ENCODE measurements at places on chromosomes 11 and 22. TPM values are rescaled to one million over a fixed set of nuclear protein-coding genes. Genes with fewer than 3 reads are reported as not detected.

- DNase-seq: no peak
Measured at GRCh38 chr11:34652191-34652973, 31.5 kb downstream of the EHF start.

DNA sequence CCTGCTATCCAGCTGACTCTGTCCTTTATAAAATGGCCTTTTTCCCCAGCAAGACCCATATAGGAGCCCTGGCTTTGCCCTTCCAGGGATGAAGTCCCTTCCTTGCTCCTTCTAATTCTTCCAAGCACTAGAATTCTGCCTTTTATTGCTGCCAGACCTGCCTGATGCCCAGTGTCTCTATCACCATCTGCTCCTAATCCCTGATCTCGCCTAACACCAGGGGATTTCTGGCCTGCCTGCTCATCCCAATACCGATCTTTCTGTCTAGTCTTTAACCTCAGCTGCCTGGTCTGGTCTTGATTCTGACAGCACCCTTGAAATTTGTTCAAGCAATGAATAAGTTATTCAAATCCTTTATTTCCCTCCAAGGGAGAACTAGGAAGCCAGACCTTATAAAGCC lies 150.2 kb downstream of the SPON1 start:
- no peak for DNase-seq

DNA sequence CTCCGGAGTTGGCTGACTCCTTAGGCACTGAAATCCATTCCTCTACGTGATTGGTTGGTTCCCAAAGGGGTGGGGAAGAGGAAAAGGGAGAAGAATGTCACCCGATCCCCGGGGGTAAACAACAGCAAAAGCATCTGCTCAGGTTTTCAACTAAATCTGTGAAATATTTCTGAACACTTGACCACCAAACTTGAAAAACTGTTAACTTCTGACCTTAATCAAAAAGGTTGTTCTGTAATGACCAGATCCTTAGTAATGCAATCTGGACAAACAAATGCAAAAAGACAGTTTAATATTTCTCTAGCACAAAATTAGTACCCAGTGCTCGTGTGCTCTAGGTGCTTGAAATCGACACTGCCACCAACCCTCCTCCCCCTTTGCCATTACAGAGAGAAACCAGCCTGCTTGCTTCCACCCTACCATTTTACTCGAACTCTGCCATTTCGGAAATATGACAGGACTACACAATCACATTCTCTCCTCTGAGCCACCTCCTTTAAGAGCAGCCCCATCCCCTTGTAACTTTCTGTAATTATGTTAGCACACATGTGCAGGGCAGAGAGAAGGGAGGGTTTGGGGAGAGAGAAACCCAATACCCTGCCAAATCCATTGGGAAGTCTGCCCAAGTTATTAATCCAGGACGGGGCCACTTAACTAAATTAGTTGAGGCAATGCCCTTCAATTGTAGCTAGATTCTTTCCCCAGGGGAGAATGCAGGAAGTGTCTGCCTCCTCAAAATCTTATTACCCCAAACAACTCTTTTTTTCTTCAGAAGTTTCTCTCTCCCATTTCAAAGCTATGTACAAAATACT lies 113.8 kb downstream of the RBFOX2 start:
- DNase-seq: peak; percentile 98

DNA sequence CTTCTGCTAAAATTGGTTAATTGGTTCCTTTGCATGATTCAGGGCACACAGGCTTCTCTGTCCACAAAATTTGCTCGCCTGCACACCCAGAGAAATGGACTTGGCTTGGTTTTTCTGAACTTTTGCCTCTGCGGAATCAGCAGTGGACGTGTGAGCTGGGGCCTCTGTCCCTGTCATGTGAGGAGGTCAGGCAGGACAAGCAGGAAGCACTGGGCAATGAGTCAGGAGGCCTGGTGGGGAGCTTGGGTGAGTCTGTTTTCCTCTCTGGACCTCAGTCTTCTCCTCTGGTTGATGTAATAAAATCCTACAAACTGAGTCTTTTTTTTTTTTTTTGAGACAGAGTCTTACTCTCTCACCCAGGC lies 10.4 kb upstream of the CELSR1 start:
- DNase-seq: peak; percentile 76

DNA sequence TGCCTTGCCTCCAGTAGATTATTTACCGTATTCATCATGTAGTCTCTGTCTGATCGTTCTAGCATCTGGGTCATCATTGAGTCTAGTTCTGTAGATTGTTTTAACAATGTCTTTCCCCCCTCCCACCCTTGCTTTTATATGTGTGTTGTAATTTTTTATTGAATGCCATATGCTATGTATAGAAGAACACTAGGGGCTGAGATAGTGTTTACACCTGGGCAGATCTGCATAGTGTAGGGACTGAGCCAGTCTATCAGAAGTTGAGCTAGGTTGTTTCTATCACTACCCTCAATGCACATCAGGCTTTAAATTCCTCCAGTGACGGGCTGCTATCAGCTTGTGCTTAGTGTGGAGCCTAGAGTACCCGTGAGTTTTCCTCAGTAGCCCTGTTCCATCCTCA lies 61.6 kb downstream of the KREMEN1 start:
- DNase-seq: no peak

DNA sequence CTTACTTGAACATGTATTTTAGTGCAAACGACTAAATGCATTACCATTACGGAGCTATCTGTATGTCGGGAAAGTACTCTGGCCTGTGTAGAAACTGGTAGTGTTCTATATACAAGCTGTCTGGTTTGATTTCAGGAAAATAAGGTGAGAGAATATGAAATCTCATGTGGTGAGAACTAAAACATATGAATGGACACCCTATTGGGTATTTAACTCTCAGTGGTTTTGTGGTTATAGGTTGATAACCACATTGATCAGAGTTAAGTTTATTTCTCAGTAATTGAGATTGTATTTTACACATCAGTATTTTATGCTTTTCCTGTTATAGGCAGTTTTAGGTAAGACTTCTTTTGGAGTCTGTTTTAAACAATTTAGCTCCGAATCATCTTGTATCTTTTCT lies 10.4 kb downstream of the ANO5 start:
- no peak for DNase-seq

DNA sequence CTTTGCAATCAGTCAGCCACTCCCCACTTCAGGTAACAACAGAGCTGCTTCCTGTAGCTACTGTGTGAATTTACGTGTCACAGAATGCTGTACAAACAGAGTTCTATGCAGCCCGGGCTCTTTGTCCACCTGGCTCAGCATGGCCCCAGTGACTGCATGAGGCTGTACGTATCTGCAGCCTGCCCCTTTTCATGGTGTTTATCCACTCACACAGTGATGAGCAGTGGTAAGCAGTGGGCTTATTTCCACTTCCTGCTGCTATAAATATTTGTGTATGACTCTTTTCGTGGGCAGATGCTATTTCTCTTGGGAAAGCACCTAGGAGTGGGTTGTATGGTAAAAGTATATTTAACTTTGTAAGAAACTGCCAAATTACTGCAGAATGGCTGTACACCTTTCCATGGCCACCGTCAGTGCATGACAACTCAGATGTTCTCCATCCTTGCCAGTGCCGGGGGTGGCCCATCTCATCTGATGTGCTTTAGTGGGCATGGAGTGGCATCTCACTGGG lies 43.3 kb downstream of the MYEOV start:
- DNase-seq: no peak

Gene KRTAP5-11
- not detected for total RNA-seq

Gene DEFB131B
- total RNA-seq: not detected
